ENCODE measurements at places on chromosomes 16 and 17.
A peak's percentile ranks its signal among the peaks of the same experiment; 100 is the strongest.

DNA sequence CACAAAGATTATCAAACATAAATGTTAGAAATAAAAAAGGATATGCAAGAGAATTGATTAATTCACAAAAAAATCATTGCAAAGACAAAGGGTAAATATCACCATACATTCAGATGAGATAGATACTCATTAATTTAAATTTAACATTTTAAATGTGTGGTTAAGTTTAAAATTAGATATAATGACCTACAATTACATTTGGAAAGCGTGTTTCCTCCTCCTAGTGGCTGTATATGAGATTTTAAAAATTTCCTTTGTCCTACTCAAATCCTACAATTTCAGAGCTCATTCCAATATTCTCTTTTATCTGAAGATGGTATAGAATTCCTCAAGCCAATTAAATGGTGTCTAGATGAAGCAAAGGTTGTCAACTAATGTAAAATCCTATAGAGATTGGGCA, 169.2 kb upstream of the CDH8 start:
- peaks cover 39% of the 10 kb centered on the region for H3K4me1 ChIP-seq
- no peak overlapping the region for H3K4me3 ChIP-seq
- no peak overlapping the region for H3K27ac ChIP-seq
- no peaks in the 10 kb centered on the region for H3K36me3 ChIP-seq
- no peak for DNase-seq

- H3K27ac ChIP-seq = no peak overlapping the region
- no peaks in the 10 kb centered on the region for H3K27me3 ChIP-seq
- no peak for DNase-seq
- peaks cover 20% of the 10 kb centered on the region for H3K4me1 ChIP-seq
Observed at GRCh38 chr16:30350134-30350871, 4.8 kb downstream of the CD2BP2 start.

- H3K4me1 ChIP-seq = peaks cover 29% of the 10 kb centered on the region
- no peak for DNase-seq
- H3K4me3 ChIP-seq = peak overlapping the region; percentile 98
- peak overlapping the region; percentile 88 for H3K27ac ChIP-seq
- H3K27me3 ChIP-seq = peaks cover 4% of the 10 kb centered on the region
- peaks cover 23% of the 10 kb centered on the region for H3K36me3 ChIP-seq
Observed at GRCh38 chr17:80415626-80416137, 715 bp downstream of the ENDOV start.

GRCh38 chr17:48547808-48548522, 3.1 kb upstream of the HOXB2 start:
- no peaks in the 10 kb centered on the region for H3K36me3 ChIP-seq
- peaks cover 33% of the 10 kb centered on the region for H3K27me3 ChIP-seq
- no peak overlapping the region for H3K4me3 ChIP-seq
- H3K4me1 ChIP-seq = no peaks in the 10 kb centered on the region

DNA sequence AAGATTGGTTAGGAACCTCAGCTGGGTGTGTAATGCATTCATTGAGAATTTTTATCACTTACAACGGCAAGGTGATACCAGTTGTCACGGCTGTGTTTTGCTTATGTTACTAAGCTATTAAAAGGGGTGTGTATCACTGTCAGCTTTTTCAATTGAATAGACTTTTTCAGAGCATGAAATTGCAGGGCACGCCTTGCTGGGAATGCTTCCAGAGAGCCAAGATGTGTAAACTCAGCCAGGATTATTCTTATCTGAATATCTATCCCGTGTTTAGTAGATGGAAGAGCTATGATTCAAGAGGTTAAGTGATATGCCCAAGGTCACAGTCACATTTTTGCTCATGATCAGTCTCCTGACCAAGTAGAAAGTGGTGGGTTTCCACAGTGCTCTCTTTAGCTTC, 6.6 kb upstream of the TEKT3 start:
- no peaks in the 10 kb centered on the region for H3K36me3 ChIP-seq

DNA sequence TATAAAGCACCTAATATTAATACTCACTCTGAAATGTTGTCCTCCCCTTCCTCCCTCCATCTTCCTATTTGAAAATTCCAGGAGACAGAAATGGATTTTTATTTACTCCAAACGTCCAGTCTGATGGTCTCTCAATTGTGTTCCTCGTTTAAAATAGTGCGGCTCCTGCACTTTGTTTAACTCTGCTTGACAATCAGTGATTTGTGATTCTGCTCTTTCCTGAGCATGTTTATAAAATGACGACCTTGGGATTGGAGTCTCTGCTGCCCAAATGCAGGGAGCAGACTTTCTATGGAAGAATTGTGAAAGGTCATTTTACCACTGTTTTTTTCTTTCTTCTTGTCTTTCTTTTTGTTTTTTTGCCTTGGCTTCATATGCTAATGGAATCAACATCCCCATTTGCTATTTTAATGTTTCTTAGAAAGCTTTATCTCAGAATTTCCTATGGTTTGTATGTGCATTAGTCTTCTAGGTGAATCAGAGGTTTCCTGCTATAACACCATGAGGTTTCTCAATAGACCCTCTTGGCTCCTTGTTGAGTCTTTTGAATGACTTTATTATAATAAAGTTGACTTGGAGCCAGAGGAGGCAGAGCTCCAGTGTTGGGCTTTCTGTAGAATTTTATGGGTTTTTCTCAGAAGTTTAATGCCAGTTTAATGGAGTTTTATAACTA, 376.5 kb downstream of the CDH11 start:
- H3K4me1 ChIP-seq = no peaks in the 10 kb centered on the region
- no peaks in the 10 kb centered on the region for H3K27me3 ChIP-seq
- no peak overlapping the region for H3K4me3 ChIP-seq
- no peak for DNase-seq
- H3K27ac ChIP-seq = no peak overlapping the region
- H3K36me3 ChIP-seq = no peaks in the 10 kb centered on the region

DNA sequence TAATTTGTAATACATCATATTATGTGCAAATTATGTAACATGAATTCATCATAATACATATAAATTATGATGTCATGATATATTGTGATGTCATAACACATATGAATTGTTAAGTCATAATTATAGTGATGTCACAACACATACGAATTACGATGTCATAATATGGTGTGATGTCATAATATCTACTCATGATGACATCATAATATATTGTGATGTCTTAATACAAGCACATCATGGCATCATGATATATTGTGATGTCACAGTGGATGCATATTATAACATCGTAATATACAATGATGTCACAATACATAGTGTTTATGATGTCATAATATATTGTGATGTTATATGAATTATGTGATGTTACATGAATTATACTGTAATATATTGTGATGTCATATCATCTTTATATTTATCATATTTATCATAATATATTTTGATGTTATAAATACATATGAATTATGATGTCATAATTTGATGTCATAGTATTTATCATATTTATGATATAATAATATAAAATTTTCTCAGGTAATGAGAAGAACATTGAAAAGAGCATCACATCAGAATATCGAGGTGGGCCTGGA, 1793.0 kb downstream of the TP53TG3F start:
- H3K27me3 ChIP-seq = no peaks in the 10 kb centered on the region
- H3K4me3 ChIP-seq = no peak overlapping the region
- no peaks in the 10 kb centered on the region for H3K4me1 ChIP-seq
- H3K36me3 ChIP-seq = no peaks in the 10 kb centered on the region

- H3K36me3 ChIP-seq = no peaks in the 10 kb centered on the region
- no peaks in the 10 kb centered on the region for H3K27me3 ChIP-seq
- H3K27ac ChIP-seq = no peak overlapping the region
- no peaks in the 10 kb centered on the region for H3K4me1 ChIP-seq
- H3K4me3 ChIP-seq = no peak overlapping the region
Observed at GRCh38 chr17:67265436-67266019, 20.5 kb upstream of the HELZ start.

GRCh38 chr16:70294385-70295025, 4.5 kb upstream of the DDX19B start:
- H3K4me3 ChIP-seq = no peak overlapping the region
- DNase-seq = no peak
- H3K4me1 ChIP-seq = peaks cover 11% of the 10 kb centered on the region
- H3K27me3 ChIP-seq = no peaks in the 10 kb centered on the region

DNA sequence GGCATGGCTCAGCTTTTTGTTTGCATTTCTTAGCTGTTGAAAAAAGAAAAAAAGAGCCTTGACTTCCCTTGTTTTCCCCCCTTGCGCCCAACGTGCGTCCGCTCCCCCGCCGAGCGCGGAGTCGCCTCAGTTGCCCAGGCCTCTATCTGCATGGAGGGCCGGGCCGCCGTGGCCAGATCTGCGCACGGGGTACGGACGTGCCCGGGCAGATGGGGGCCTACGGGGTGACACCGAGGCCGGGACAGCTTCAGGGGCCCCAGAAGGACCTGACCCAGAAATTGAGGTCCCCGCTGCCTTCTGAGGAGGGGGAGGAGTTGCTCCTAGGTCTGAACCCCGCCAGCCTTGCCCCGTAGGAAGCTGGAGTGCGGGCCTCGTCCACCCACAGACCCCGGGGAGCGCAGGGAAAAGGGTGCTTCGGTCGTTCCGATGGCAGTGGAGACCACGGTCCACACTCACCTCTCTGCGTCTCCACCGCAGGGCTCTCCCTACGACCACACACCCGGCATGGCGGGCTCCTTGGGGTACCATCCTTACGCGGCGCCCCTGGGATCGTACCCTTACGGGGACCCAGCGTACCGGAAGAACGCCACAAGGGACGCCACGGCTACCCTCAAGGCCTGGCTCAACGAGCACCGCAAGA, 1.5 kb downstream of the IRX5 start:
- peak overlapping the region; percentile 91 for H3K4me3 ChIP-seq
- H3K4me1 ChIP-seq = peaks cover 38% of the 10 kb centered on the region
- peak; percentile 42 for DNase-seq
- peak overlapping the region; percentile 91 for H3K27ac ChIP-seq

DNA sequence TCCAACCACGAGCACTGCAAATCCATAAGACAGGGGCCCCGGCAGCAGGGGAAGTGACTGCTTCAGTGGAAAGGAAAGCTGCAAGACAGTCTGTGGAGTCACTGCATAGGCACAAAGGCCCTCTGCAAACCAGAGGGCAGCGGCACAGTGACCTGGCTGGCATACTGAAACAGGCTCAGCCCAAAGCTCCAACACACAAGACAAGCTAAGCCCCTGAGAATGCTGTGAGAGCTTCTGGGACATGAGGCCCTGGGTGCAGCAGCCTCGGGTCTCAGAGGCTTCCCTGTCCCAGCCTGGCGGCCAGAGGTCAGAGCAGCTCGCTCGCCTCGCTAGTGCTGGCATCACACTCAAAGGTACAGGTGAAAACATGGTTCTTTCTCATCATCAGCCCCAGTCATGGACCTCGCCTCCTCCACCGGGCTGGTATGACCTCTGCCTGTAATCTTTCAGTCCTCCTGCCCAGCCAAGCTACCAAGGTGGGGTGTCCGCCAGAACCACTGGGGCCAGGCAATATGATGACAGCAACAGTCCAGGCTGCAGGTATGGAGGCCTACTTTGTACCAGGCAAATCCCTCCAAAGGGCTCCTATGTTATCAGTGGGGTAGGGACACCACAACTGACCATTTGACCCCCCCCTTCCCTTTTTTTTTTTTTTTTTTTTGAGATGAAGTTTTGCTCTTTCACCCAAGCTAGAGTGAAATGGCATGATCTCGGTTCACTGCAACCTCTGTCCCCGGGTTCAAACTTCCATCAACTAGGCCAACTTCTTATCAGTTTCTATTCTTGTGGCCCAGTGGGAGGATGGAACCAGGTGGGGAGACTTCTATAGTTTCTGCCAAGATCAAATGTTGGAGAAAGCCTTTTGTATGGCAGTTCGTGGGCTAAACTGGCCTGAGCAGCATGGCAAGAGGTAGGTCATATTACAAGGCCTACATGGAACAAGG, 19.2 kb downstream of the ST3GAL2 start:
- no peak overlapping the region for H3K4me3 ChIP-seq
- no peak overlapping the region for H3K27ac ChIP-seq
- no peaks in the 10 kb centered on the region for H3K4me1 ChIP-seq
- DNase-seq = no peak
- no peaks in the 10 kb centered on the region for H3K27me3 ChIP-seq

DNA sequence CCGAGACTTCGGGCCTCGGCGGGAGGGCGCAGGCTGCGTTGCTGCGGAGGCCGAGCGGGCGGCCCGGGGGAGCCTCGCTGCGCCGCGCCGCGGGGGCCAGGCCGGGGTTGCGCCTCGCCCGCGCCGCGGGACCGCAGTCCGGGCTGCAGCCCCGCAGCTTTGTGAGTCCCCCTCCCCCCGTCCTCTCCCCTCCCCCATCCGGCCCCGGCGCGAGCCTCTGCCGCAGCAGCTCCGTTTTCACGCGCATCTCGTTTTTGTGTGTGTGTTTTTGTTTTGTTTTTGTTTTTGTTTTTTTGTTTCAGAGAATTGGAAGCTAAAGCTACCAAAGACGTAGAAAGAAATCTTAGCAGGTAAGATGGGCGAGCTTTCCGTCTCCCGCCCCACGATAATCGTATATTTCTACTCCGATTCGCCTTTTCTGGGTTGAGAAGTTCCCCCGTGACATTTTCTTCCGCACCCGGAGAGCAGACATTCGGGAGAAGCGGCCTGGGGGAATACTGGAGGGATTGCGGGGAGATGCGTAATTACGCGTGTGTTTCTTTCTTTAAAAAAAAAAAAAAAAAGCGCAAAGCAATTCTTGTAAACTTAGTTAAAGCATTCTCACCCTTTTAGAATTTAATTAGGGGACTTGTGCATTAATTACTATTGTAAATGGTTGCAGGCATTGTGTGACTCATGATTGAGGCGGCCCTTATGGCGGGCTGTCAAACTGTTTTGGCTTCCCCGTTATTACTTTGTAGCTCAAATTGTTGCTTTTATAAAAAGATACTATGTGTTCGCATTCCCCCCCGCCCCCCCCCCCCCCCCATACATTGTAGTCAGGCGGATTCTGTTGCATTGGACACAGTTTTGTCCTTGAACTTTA, 732 bp downstream of the TNRC6A start:
- H3K4me3 ChIP-seq = peak overlapping the region; percentile 95
- peaks cover 22% of the 10 kb centered on the region for H3K36me3 ChIP-seq
- H3K4me1 ChIP-seq = peaks cover 37% of the 10 kb centered on the region

DNA sequence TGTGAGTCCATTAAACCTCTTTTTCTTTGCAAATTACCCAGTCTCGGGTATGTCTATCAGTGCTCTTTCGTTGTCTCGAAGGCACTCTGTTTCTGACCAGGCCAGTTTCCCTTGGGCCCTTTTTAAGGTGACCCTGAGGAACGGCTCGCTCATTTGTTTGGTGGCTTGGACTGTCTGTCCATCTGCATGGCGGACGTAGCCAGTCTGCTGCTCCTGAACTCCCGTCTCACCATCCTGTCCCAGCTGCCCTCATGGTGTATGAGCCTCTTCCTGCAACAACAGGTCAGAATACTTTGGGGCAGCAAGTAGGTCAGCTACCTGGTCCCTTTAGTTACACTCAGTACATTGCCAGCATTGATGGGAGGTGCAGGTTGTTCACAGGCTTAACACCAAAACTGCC, 19.0 kb downstream of the DRC7 start:
- no peak for DNase-seq
- no peak overlapping the region for H3K27ac ChIP-seq
- no peaks in the 10 kb centered on the region for H3K36me3 ChIP-seq
- no peaks in the 10 kb centered on the region for H3K4me1 ChIP-seq

DNA sequence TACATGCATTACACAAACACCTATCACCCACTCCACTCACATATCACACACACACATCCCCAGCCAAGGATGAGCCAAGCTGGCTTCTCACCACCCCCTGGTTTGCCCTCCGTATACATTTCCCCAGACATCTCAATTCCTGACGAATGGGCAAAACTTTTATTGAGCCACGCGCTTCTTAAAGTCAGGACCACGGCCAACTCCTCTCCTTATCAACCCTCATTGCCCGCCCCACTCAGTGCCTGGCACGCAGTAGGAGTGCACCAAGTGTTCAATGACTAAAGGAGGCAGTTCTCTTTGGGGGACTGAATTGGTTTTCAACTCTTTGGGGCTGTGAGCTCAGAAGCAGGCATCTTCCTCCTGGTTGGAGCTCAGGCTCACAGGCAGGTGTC, 22.5 kb upstream of the C16orf78 start:
- H3K36me3 ChIP-seq = no peaks in the 10 kb centered on the region
- H3K4me3 ChIP-seq = no peak overlapping the region
- DNase-seq = peak; percentile 23
- no peak overlapping the region for H3K27ac ChIP-seq
- H3K27me3 ChIP-seq = no peaks in the 10 kb centered on the region

All from DND-41 (cell line).